ENCODE measurements at places on chromosomes 12 and 14.

- DNase-seq: no peak
Observed at GRCh38 chr12:109892748-109893147, 7.3 kb upstream of the TCHP start.

- DNase-seq: no peak
Observed at GRCh38 chr12:6226679-6227051, 26.5 kb downstream of the CD9 start.

DNA sequence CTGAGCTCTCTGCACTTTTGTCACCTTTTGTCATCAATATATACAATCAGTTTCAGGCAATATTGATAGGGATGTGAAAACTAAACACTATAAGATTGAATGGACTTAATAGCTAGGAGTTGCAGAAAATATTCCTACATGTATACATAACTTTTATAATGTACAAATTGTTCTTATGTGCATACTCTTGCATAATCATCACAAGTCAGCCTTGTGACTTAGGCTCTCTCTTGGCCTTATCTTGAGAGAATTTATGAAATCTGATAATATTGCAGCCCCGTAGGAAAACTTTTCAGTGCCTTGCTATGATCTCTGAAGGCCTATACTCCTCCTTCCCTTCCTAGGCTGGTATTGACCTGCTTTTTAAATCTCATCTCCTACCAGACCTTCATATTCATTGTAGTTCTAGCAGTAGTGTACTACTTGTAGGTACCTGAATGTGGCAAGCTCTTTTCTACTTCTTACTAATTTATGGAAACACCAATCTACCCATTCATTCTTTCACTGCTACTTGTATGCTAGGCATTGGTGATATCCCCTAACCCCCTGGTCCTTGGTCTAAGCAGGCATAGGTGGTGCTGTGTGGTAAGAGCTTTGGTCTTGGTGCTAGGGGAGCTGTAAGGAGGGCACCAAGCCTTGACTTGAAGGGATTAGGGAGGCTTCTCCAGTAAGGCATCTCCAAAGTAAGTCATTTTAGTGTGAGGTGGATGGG lies 100.0 kb downstream of the PRKCH start:
- DNase-seq: no peak

DNA sequence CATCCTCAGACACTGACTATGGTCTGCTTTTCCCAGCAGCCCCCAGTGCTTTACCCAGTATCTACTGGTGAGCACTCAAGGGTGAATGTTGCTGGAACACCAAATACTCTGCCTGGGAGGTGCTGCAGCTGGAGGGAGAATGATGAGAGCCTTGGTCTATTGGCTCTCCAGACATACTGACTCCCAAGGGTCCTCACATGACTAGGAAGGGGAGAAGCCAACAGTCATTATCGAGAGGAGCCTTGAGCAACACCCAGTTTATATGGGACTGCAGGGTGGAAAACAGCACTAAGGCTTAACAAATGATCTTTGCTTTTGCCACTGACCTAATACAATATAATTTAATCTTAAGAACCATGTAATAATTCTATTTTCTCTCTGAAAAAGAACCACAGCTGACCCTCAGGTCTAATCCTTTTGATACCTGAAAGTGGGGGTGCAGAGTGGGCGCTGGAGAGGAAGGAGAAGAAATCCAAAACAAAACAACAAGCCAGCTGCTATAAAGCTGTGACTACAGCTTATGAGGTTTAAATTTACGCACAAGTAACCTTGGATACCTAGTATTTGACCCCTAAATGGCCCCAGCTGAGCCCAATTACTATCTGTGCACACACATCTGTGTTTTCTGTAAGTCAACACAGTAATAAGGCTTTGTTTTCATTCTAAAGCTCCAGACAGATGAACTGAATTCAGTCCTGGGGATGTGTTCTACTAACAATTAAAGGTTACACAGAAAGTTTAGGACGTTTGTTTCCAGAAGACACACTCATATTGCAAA lies 107.8 kb upstream of the GRIP1 start:
- no peak for DNase-seq

GRCh38 chr14:64758691-64759554 lies 54.7 kb downstream of the PLEKHG3 start:
- no peak for DNase-seq

- no peak for DNase-seq
Observed at GRCh38 chr14:75170772-75171171, 5.6 kb downstream of the TMED10 start.

GRCh38 chr14:64125270-64125669 lies 168.9 kb downstream of the ESR2 start:
- DNase-seq: no peak

GRCh38 chr12:131912518-131913274 lies 16.4 kb upstream of the PUS1 start:
- no peak for DNase-seq

DNA sequence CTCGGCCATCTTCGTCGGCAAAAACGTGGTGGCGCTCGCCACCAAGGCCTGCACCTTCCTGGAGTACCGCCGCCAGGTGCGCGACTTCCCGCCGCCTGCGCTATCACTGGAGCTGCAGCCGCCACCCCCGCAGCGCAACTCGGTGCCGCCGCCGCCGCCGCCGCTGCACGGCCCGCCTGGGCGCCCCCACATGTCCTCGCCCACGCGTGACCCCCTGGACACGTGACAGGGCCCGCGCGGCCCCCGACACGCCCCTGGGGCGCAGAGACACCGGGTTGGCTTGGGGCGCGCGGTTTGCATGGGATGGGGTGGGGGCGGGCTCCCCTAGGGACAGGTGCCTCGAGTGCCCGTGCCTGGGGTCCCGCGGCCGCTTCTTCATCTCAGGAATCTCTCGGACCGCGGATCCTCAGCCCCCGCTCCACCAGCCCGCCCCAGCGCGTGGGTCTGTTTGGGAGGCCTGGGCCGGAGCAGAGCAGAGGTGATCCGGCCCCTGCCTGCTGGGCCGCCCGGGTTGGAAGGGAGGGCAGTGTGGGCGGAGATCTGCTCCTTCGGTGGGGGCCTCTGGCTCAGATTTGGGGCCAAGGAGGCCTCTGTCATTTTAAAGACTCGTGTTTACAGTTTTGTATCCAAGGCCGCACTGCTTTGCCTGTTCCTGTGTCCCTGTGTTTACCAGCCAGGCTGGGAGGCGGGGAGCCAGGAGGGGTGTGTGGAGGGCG lies 3.3 kb downstream of the TMEM121 start:
- DNase-seq: no peak

- no peak for DNase-seq
Observed at GRCh38 chr12:132329036-132329719, at the start of gene GALNT9. Gene GALNT9, minus strand, starts transcription at chr12:132329589. Its CDS starts 386 bp downstream, at chr12:132329203.

DNA sequence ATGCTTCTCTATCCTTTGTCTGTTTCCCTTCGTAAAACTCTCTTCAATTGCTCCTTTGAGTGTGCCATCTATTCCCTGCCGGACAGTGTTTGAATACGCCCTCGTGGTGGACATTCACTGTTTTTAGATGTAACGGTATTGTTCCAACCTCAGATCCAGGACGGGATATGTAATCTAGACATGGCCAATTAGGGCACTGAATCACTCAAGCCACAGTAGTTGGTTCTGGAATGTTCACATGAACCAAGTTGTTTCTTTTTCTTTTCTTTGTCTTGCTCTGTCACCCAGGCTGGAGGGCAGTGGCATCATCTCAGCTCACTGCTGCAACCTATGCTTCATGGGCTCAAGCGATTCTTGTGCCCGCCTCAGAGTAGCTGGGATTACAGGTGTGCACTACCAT lies 204.2 kb upstream of the PLXNC1 start:
- DNase-seq: no peak

DNA sequence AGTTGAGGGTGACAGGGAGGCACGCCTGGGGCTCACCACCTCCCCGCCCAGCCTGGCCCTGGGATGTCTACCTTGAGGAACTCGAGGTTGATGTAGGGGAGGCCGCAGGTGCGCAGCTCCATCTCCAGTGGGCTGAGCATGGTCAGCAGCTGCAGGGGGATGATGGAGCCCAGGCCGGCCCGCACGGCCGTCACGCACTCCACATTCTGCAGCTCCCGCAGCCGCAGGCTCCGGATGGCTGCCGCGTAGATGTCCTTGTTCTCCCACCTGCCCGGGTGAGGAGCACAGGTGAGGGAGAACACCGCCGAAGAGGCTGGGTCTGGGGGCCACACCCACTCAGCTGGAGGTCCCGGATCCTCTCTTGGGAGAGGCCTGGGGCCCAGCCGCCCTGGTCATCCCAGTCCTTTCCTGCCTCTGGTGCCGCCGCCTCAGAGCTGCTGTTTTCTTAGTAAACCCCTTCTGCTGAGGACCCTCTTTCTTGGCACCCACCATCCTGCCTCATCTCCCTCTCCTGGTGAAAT lies 38.2 kb downstream of the TRAFD1 start:
- DNase-seq: no peak

- no peak for DNase-seq
Observed at GRCh38 chr12:12046401-12046800, 24.3 kb upstream of the BCL2L14 start.

DNA sequence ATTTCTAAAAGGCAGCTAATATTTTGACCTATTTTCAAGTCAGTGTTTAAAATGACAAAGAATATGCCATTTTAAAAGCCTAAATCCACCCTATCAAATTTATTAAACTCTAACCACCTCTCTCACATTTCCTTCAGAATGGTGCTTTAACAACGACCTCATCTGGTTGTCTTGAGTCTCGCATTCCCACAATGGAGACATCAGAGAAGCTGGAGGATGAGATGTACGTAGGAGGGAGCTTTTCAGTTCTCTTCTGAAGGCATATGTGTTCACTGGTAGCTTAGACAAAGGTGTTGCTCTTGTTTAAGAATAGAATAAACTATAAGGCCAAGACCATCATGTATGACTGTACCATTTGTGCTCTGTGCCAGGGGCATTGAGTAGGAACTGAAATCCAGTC lies 82.9 kb downstream of the BCL2L14 start:
- DNase-seq: no peak

- no peak for DNase-seq
Observed at GRCh38 chr12:44763021-44763420, 113.1 kb downstream of the NELL2 start.

DNA sequence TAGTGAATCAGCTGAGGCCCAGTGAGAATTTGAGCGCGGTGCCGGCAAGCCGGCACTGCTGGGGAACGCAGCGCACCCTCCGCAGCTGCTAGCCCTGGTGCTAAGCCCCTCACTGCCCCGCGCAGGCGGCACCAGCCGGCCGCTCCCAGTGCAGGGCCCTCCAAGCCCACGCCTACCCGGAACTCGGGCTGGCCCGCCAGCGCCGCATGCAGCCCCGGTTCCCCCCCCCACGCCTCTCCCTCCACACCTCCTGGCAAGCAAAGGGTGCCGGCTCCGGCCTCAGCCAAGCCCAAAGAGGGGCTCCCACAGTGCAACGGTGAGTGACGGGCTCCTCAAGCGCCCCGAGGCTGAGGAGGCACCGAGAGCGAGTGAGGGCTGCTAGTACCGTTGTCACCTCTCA lies 54.5 kb upstream of the VASH1 start:
- no peak for DNase-seq

DNA sequence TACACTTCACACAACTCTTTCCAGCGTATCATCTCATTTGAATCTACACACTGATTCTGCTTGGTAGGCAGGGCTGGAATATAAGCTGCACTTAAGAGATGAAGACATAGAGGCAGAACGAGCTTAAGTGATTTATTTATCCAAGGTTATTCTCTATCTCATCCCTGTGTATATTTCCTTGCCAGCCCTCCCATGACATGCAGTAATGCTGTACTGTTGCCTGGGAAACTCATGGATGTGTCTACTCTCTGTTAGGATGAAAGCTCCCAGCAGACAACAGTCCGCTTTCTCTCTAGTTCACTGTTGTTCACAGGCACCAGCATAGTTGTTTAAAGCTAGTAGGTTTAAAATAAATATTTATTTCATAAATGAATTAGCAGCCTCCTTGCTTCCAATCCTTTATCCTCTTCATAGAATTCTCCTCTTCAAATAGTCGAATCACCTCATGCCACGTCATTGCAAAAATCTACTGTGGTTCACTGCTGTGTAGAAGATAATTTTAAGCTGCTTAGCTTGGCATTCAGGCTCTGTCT lies 25.4 kb downstream of the FGF6 start:
- no peak for DNase-seq
